Occipital lobe (tissue), 3 donors: ENCODE measurements at places on chromosomes 7 and 10. TPM values are rescaled to one million over a fixed set of nuclear protein-coding genes. Genes with fewer than 3 reads are reported as not detected.

ITGA8 gene
- 2.8 TPM for total RNA-seq

GRCh38 chr7:121558288-121558687 is 162.2 kb upstream of the FAM3C start:
- DNase-seq = no peak

GRCh38 chr10:126732308-126732707 is 61.8 kb upstream of the C10orf90 start:
- DNase-seq = no peak

- no peak for DNase-seq
Measured at GRCh38 chr7:45990276-45990675, 69.2 kb upstream of the IGFBP3 start.

DNA sequence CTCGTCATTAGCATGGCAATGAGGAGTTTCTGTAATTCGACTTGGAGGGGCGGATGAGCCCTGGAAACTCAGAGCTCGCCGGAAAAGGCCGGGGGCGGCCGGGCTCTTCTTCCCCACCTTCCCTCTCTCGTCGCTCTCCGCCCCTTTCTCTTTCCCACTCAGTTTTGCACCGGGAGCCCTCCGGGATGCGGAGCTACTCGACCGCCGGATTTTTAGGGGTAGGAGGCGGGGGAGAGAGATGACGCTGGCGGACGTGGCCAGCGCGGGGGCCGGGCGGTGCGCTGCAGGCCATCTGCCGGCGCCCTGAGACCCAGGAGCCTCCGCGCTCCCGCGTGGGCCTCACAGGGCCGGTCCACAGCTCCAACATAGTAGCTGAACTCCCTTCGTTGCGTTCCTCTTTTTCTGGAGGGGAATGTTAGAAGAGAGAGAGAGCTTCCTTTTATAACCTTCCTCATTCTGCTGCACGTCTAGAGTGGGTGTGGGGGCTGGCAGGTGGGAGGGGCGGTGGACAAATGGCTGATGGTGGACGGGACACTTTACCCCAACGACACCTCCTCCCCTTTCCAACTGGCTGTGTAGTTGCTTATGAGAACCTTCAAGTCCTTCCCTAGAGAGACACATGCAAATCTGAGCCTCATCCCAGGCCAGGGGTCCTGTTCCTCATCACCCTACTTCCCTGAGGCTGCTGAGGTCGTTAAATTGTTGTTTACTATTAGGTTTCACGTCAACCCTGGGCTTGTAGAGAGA is 1.1 kb upstream of the HOXA1 start:
- no peak for DNase-seq

- no peak for DNase-seq
Measured at GRCh38 chr7:44461387-44461786, 29.1 kb downstream of the NUDCD3 start.

DNA sequence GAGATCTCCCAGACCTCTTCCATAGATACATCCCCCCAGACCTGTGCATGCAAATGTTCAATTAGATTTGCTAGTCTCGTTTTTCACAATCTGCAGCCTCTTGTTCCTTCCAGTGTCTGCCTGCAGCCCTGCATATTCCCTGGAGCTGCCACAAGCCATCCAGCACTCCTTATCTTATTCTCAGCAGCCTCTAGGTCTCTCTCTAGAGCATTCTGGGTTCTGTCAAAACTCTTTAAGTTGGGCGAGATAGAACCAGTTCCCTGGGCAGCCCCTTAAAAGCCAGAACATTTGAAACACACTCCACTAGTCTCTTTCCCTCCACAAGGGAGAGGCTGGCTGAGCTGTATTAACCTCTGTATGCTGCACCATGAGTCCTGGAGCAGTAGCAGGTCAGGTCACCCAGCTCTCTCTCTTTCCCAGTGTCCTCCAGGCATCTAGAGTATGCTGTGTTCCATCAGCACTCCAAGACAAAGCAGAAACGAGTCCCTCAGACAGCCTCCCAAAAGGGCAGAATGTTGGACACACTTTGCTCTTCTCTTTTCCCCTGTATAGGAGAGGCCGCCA is 20.6 kb upstream of the MCM10 start:
- DNase-seq = no peak

- DNase-seq = no peak
Measured at GRCh38 chr7:135711139-135711469, 16.9 kb downstream of the SLC13A4 start.
